ENCODE measurements at places on chromosomes 4 and X. TPM values are rescaled to one million over a fixed set of nuclear protein-coding genes. Genes with fewer than 3 reads are reported as not detected.

DNA sequence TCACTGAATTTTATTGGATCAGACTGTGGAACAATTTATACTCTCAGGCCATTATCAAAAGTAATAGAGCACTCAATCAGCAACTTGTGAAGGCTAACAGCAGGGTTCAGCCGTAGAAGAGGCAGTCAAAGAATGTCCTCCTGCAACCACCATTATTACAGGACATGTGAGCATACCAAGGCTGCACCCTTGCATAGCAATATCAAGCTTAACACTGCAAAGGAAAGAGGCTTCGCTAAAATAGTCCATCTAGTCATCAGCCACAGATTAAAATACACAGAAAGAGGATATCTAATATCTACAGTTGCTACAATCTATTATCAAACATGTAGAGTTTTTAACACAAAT lies 42.9 kb upstream of the TMPRSS11B start:
- H3K27ac ChIP-seq: no peak overlapping the region
- H3K36me3 ChIP-seq: no peaks in the 10 kb centered on the region
- no peaks in the 10 kb centered on the region for H3K4me1 ChIP-seq

GRCh38 chr4:26261405-26261804 lies 59.4 kb upstream of the RBPJ start:
- H3K27me3 ChIP-seq: no peaks in the 10 kb centered on the region
- no peaks in the 10 kb centered on the region for H3K36me3 ChIP-seq
- no peak for DNase-seq
- no peaks in the 10 kb centered on the region for H3K4me1 ChIP-seq
- H3K27ac ChIP-seq: no peak overlapping the region
- no peak overlapping the region for H3K4me3 ChIP-seq

GRCh38 chr4:147060151-147060931 lies 114.7 kb upstream of the TTC29 start:
- DNase-seq: no peak
- H3K4me1 ChIP-seq: peaks cover 3% of the 10 kb centered on the region
- no peaks in the 10 kb centered on the region for H3K36me3 ChIP-seq
- no peaks in the 10 kb centered on the region for H3K27me3 ChIP-seq
- no peak overlapping the region for H3K27ac ChIP-seq

DNA sequence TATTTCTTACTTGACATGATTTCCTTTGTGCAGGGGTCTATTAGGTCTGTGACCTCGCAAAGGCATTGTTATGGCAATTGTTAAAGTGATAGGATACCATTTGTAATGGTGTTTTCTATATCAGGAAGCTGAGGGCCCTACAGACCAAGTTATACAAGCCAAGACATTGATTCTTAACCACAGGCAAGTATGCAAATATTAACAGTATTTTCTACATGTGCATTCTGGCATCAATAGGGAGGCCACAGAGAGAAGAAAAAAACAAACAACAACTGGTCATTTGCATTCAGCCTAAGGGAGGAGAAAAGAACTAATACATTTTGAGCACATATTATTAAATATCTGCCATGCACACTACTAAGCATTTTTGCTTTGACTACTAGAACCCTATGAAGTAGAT lies 28.5 kb downstream of the GBA3 start:
- no peaks in the 10 kb centered on the region for H3K36me3 ChIP-seq
- no peak for DNase-seq
- no peaks in the 10 kb centered on the region for H3K4me1 ChIP-seq
- H3K27me3 ChIP-seq: no peaks in the 10 kb centered on the region
- no peak overlapping the region for H3K27ac ChIP-seq

GRCh38 chr4:24190761-24191695 lies 301.2 kb upstream of the PPARGC1A start:
- no peak overlapping the region for H3K27ac ChIP-seq
- H3K36me3 ChIP-seq: no peaks in the 10 kb centered on the region
- H3K4me1 ChIP-seq: no peaks in the 10 kb centered on the region
- DNase-seq: no peak

GRCh38 chr4:9867751-9868425 lies 86.5 kb downstream of the DRD5 start:
- DNase-seq: no peak
- H3K27me3 ChIP-seq: no peaks in the 10 kb centered on the region
- H3K27ac ChIP-seq: no peak overlapping the region
- no peak overlapping the region for H3K4me3 ChIP-seq
- H3K36me3 ChIP-seq: no peaks in the 10 kb centered on the region
- no peaks in the 10 kb centered on the region for H3K4me1 ChIP-seq

DNA sequence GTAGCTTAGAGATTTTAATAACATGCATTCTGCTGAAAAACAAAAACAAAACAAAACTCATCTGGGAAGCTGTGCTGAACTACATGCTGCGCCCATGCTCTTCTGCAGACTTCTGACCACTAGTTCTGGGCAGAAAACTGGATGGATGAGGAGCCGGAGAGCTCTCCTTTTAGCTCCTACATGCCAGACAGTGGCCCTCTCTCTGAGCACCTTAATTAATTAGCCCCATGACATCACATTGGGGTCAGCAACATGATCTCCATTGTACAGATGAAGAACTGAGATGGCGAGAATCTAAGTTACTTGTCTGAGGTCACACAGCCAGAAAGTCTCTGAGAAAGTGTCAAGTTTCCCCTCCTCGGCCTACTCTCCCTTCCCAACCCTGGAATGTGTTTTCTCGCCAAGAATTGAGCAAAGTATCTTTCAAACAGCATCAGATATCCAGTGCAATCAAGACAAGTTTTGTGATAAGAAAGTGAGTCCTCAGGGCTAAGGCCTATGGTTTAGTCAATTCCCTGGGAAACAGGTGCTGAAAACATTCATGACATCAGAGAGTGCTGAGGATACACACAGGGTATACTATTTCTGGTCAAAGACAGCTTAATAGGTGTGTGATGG lies 21.6 kb downstream of the SCD5 start:
- no peak for DNase-seq
- no peaks in the 10 kb centered on the region for H3K4me1 ChIP-seq

DNA sequence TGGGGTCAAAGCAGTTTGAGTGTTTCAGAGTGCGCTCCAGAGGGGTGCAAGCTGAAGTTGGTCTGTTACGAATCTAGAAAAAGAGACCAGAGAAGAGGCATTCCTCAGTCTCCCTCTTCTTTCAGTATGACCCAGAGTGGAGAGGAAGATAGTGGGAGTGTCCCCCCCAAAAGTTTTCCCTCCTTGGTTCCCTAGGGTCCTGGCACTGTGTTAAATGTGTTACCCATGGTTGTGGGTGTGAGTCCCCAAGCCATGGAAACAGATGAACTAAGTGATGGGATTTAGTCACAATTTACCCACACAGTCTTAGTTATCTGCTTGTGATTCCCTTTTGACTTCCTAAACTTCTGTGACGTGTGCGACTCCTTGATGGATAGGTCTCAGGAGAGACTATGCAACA lies 27.0 kb upstream of the NAF1 start:
- H3K27ac ChIP-seq: no peak overlapping the region
- no peaks in the 10 kb centered on the region for H3K36me3 ChIP-seq
- DNase-seq: no peak
- H3K27me3 ChIP-seq: no peaks in the 10 kb centered on the region
- H3K4me3 ChIP-seq: no peak overlapping the region
- no peaks in the 10 kb centered on the region for H3K4me1 ChIP-seq

GRCh38 chrX:53211391-53211978 lies 13.5 kb downstream of the KDM5C start:
- H3K36me3 ChIP-seq: peaks cover 79% of the 10 kb centered on the region
- H3K4me3 ChIP-seq: no peak overlapping the region
- no peak for DNase-seq

DNA sequence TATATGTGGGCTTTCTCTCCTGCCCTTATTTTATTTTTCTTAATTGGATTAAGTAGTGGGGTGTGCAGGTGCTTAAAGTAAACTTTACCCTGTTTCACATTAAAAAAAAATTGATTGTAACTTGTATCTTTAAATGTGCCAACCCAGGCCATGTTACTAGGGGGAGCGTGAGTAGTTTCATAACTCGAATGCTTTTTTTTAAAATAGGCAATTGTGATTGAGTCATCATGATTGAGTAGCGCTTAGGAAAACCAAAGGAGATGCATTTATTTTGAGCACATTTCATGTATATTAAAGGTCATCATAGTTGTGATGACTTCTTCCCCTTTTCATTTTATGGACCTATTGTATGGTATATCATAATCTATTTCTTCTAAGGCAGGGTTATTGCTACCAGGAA lies 32.2 kb downstream of the GPAT3 start:
- no peak overlapping the region for H3K4me3 ChIP-seq
- no peak for DNase-seq
- no peaks in the 10 kb centered on the region for H3K4me1 ChIP-seq
- no peaks in the 10 kb centered on the region for H3K36me3 ChIP-seq
- H3K27ac ChIP-seq: no peak overlapping the region

DNA sequence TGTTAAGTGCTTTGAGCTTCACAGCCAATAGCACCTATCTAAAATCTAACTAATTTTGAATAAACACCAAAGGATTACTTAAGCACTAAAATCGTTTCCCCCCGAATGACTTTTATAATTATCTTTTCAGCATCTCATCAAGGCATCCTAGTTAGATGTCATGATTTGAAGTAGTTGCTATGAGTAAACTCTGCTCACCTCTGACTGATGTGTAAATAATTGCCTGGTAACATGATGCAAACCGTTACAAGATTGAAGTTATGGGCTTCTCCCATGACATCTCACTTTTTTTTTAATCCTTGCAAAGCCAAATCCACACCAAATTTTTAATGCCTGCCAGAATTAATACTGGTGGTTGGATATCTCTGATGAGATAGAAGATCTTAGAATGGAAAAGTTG lies 377.1 kb downstream of the PRDM5 start:
- H3K27ac ChIP-seq: no peak overlapping the region
- no peak for DNase-seq
- no peaks in the 10 kb centered on the region for H3K36me3 ChIP-seq
- no peak overlapping the region for H3K4me3 ChIP-seq
- H3K4me1 ChIP-seq: no peaks in the 10 kb centered on the region

GRCh38 chrX:19557822-19558221 lies 42.5 kb upstream of the MAP3K15 start:
- H3K27me3 ChIP-seq: no peaks in the 10 kb centered on the region
- DNase-seq: no peak
- H3K36me3 ChIP-seq: peaks cover 5% of the 10 kb centered on the region
- no peaks in the 10 kb centered on the region for H3K4me1 ChIP-seq

GRCh38 chr4:135032670-135033069 lies 831.1 kb upstream of the PABPC4L start:
- no peaks in the 10 kb centered on the region for H3K36me3 ChIP-seq
- no peaks in the 10 kb centered on the region for H3K4me1 ChIP-seq
- H3K27me3 ChIP-seq: no peaks in the 10 kb centered on the region
- no peak for DNase-seq
- no peak overlapping the region for H3K27ac ChIP-seq
- H3K4me3 ChIP-seq: no peak overlapping the region

- no peak for DNase-seq
- H3K36me3 ChIP-seq: no peaks in the 10 kb centered on the region
- no peaks in the 10 kb centered on the region for H3K27me3 ChIP-seq
- no peak overlapping the region for H3K27ac ChIP-seq
These were observed 150.1 kb upstream of the NUDT10 start for GRCh38 chrX:51182545-51182944.

DNA sequence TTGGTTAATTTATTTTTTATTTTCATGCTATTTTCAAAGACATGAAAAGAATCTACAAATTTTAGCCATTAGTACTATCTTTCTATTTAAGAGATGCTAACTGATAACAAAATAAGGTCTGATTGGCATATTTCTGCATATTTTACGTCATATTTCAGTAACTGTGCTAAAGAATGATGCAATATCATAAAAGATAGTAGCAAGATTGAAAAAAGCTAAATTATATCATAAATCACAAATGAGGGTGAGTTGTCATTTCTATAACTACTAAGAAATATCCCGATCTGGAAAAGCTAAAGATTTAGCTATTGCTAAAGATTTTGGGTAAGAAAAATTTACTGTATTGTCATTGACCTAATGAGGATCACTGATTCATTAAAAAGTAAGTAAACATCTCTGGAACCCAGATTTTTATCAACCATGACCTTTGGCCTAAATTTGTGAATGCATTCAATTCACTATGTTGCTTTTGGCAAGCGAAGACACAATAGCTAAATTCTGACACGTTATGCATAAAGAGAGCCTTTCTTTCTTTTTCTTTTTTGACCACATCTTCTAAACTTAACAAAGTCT lies 103.6 kb downstream of the HPGD start:
- H3K27ac ChIP-seq: no peak overlapping the region
- no peak for DNase-seq
- no peaks in the 10 kb centered on the region for H3K36me3 ChIP-seq
- peaks cover 4% of the 10 kb centered on the region for H3K4me1 ChIP-seq
- H3K4me3 ChIP-seq: no peak overlapping the region
- H3K27me3 ChIP-seq: no peaks in the 10 kb centered on the region

DNA sequence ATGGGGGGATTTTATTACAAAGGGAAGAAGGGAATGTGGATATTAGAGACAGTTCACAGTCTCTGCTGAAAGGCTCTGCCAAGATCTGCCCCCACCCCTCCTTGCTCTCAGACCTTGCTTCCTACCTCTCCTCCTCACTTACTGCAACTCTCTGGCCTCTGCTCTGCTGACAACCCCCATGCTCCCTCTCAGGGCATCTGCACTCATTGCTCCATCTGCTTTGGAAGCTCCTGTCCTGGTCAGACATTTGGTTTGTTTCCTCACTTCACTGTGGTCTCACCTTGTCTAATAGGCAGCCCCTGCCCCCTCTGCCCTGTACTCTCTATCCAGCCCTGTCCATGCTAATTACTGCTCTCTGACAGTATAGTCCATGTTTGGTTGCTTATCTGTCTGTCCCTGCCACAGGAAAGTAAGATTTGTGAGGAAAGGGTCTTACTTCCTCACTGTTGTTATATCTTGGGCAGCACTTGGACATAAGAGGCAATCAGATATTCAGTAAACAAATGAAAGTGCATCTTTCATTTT lies 189.3 kb downstream of the PTTG2 start:
- no peaks in the 10 kb centered on the region for H3K27me3 ChIP-seq
- no peak overlapping the region for H3K4me3 ChIP-seq
- no peak for DNase-seq
- H3K4me1 ChIP-seq: peaks cover 7% of the 10 kb centered on the region
- no peaks in the 10 kb centered on the region for H3K36me3 ChIP-seq

GRCh38 chr4:1418494-1419285 lies 12.4 kb upstream of the NKX1-1 start:
- no peaks in the 10 kb centered on the region for H3K36me3 ChIP-seq
- no peak for DNase-seq
- H3K4me3 ChIP-seq: no peak overlapping the region
- no peaks in the 10 kb centered on the region for H3K4me1 ChIP-seq
- no peak overlapping the region for H3K27ac ChIP-seq

DNA sequence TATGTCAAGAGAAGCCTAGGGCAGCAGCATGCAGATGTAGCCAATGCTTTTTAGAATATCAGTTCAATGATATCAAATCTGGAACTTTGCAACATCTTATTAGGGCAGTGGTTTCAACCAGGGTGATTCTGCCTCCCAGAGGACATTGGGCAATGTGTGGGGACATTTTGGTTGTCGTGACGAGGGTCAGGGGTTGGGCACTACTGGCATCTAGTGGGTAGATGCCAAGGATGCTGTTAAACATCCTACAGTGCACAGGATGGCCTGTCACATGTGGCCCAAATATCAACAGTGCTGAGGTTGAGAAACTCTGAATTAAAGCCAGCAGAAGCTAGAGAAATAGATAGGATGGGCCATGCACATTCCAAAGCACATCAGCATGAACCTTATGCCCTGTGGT lies 152.3 kb downstream of the AMELX start:
- no peaks in the 10 kb centered on the region for H3K27me3 ChIP-seq
- H3K4me1 ChIP-seq: no peaks in the 10 kb centered on the region
- H3K4me3 ChIP-seq: no peak overlapping the region
- DNase-seq: no peak

The ALG13 gene
- 57.6 TPM for total RNA-seq

The CSAG2 gene
- total RNA-seq: not detected

The CHRNA9 gene
- total RNA-seq: 0.46 TPM

The RNF212 gene
- 1.8 TPM for total RNA-seq

The STARD8 gene
- 0.69 TPM for total RNA-seq

The TMEM150C gene
- not detected for total RNA-seq

The FOXP3 gene
- total RNA-seq: 0.50 TPM

The RNF175 gene
- total RNA-seq: 11.1 TPM
